ENCODE measurements at places on chromosomes 3 and 15.

DNA sequence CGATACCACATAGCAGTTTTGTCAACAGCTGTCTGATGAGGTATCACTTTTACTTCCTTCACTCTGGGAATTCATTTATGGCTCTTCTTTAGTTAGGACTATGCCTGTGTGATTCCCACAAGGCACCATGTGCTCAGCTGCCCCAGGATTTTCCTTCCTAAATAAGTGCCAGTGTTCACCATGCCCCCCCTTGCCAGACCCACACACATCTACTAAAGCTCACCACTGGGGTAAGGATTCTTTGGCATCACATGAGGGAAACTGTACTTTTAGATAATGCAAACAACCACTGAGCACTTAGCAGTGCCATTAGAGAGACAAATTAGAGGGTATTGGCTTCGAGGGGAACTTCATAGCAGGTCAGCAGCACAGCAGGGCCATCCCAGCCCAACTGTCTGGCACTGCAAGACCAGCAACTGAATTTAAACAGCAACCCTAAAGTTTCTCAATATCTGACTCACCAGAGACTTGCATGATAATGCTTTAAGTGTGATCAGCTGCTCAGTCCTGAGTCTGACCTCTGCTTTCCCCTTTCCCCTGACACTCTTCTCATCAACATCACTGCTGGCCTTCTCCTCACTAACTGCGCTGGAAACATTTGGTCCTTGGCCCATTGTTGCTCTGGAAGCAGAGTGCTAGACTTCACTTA is 114.3 kb downstream of the STAC start:
- no peak for DNase-seq

DNA sequence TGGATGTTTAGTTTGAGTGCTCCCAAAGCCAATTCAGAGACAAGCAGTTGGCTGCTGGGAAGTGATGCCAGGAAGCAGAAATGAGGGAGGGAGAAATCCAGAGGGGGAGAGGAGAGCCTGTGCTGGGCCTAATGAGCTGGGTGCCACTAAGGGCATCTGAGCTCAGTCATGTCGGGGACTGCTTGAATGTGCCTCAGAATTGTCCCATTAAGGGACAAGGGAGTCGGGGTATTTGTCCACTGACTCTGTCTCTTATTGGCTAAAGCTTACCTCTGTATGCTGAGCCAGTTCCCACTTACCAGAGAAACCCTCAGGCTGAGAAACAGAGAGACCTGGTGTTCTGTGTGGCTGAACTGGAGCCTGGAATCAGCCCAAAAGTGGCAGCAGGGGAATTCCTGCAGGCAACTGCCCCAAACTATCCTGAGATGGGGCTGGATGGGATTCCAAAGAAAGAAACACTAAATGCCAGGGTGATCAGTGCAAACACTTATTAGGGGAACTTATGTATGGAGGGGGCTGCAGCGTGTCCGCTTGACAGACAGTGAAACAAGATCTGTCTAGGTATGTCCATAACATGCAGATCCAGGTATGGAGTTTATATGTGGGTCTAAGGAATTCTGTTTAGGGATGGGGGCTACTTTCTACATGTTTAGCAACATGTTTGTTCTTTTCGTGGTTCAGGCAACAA is 48.6 kb downstream of the NR1D2 start:
- DNase-seq = no peak

DNA sequence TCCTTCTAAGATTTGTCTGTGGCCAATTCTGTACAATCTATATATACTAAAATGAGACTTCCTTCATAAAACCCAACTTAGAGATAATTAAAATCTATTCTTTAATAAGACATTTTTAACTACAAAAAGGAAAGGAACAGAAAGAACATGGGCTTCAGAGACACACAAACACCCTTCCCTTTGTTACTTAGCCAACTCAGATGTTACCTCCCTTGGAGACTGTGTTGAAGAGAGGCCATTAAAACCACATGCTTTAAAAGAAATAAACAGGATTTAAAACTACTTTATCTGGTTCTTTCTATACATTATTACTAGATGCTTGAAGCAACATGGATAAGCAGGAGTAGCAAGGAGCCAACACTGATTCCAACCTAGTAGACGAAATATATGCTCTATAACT is 42.0 kb downstream of the LRRFIP2 start:
- no peak for DNase-seq

GRCh38 chr3:152428577-152428976 is 159.8 kb downstream of the MBNL1 start:
- DNase-seq = no peak

- DNase-seq = no peak
These were observed 8.2 kb downstream of the OSBPL11 start for GRCh38 chr3:125587039-125587648.

DNA sequence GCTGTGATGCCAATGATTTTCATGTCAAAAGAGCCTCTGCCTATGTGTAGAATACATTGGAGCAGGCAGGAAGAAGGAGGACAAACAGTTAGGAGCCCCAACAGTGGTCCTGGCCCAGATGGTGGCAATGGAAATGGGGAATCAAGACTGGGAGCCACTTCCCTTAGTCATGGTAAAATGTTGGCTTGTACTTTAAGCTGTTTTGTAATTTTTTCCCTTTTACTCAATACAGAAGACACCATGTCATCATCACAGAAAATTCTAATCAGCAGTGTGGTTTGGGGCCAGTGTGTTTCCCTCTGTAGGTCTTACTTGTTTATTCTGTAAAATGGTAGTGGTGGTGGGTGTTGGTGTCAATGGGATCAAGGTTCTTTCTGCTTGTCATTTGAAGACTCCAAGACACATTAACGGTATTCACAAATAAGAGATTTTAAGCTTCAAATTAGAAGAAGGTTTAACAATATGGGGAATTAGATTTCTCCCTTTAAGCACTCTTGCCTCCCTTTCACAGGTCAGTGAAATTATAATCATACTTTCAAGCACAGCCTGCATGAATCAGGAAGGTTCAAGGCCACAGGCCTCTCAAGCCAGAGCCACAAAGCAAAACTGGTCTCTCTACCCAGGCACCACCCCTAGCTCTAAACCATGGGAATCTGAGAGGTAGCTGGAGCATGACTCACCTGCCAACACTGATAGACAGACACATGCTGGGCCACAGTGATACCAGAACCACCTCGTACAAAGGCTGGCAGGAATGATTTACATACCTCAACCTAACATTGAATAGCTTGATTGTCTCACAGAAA is 24.9 kb downstream of the SIAH2 start:
- DNase-seq = no peak

GRCh38 chr3:190108804-190109203 is 11.9 kb downstream of the P3H2 start:
- no peak for DNase-seq

- no peak for DNase-seq
These were observed 22.1 kb downstream of the ST8SIA2 start for GRCh38 chr15:92415639-92416297.

- no peak for DNase-seq
These were observed 23.0 kb downstream of the MKRN2 start for GRCh38 chr3:12579905-12580304.

- no peak for DNase-seq
These were observed 50.6 kb downstream of the KLHDC8B start for GRCh38 chr3:49222002-49222401.

Data from stimulated activated CD8-positive, alpha-beta memory T cell treated with anti-CD3 and anti-CD28 coated beads, Interleukin-4, amount 100 ng/mL, for 1 hour (primary cell).